ENCODE measurements at places on chromosomes 3 and 15. TPM values are rescaled to one million over a fixed set of nuclear protein-coding genes. Genes with fewer than 3 reads are reported as not detected.

The ARL14 gene
- total RNA-seq = not detected

The LOXL1 gene
- 69.0 TPM for total RNA-seq

The GOLGA6L7 gene
- total RNA-seq = not detected

The ADIPOQ gene
- total RNA-seq = not detected

The COL6A5 gene
- 0.04 TPM for total RNA-seq

The ROBO2 gene
- total RNA-seq = 82.4 TPM

The CLDN16 gene
- total RNA-seq = 0.11 TPM

The DLG1 gene
- 106 TPM for total RNA-seq

The RARRES1 gene
- total RNA-seq = 51.9 TPM

The GOLGA6B gene
- total RNA-seq = 0.18 TPM

The DPPA2 gene
- total RNA-seq = 1.4 TPM

The ERC2 gene
- 15.6 TPM for total RNA-seq

The HTR3C gene
- total RNA-seq = not detected

The ACVR2B gene
- total RNA-seq = 45.5 TPM

The DUOX1 gene
- 7.2 TPM for total RNA-seq

The MESP1 gene
- total RNA-seq = 0.89 TPM

The ZFYVE19 gene
- total RNA-seq = 24.2 TPM

The CLEC3B gene
- total RNA-seq = 1.2 TPM

The DPPA4 gene
- total RNA-seq = 87.7 TPM

The SAMD7 gene
- not detected for total RNA-seq

The GOLGA8A gene
- 396 TPM for total RNA-seq

The ISLR gene
- 64.9 TPM for total RNA-seq

The GOLGA6L9 gene
- 19.1 TPM for total RNA-seq

The XCR1 gene
- not detected for total RNA-seq

The PCCB gene
- total RNA-seq = 29.2 TPM

The KNG1 gene
- not detected for total RNA-seq

The THSD4 gene
- 82.0 TPM for total RNA-seq

The LYZL4 gene
- total RNA-seq = not detected

The WDR72 gene
- 0.45 TPM for total RNA-seq

The SHC4 gene
- total RNA-seq = 0.58 TPM

The GALNT15 gene
- total RNA-seq = 0.11 TPM

The NANOGP8 gene
- 1.2 TPM for total RNA-seq

The ASB14 gene
- total RNA-seq = not detected

The SH2D7 gene
- total RNA-seq = not detected

The LRRC15 gene
- 0.05 TPM for total RNA-seq

The SLC7A14 gene
- 6.6 TPM for total RNA-seq

The PLA2G4D gene
- total RNA-seq = not detected

The FSTL1 gene
- total RNA-seq = 734 TPM

The SKOR1 gene
- total RNA-seq = 1.1 TPM

The ZNF385D gene
- total RNA-seq = 3.7 TPM

Data from mesothelial cell of epicardium (in vitro differentiated cells).